ENCODE measurements at places on chromosomes 11 and 22. TPM values are rescaled to one million over a fixed set of nuclear protein-coding genes. Genes with fewer than 3 reads are reported as not detected.
A peak's percentile ranks its signal among the peaks of the same experiment; 100 is the strongest.

Gene ZNF215
- not detected for total RNA-seq

Gene PHOX2A
- total RNA-seq, result not detected

DNA sequence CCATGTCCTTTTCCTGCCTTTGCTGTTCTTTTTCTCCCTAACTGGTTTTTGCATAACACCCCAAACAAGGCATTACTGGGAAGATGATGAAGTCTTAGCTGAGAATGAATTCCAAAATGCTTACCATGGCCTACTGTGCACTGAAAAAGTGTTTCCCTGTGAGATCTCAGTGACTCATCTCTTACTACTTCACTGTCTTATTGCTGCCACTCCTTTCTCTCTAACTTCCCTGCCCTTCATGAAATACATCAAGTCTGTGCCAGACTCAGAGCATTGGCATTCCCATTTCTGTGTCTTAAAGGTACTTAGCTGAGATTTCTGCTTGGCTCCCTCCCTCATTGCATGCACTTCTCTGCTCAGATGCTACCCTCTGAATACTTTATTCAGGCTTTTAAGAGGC lies 49.1 kb upstream of the MUC15 start:
- DNase-seq, result peak; percentile 88

GRCh38 chr11:47144541-47144940 lies 32.1 kb downstream of the ARFGAP2 start:
- DNase-seq, result no peak

GRCh38 chr11:10441652-10442503 lies 13.2 kb upstream of the AMPD3 start:
- no peak for DNase-seq

GRCh38 chr11:13348305-13348704 lies 70.7 kb downstream of the BMAL1 start:
- DNase-seq, result no peak

Data from A172 (cell line).